Activated CD4-positive, alpha-beta T cell treated with anti-CD3 and anti-CD28 coated beads, Interleukin-2, Interleukin-4, amounts not matched to agents 100 ng/mL and 50 ng/mL, durations not matched to agents 16 hours and 8 hours (primary cell): ENCODE measurements at places on chromosomes 13 and 19.
A peak's percentile ranks its signal among the peaks of the same experiment; 100 is the strongest.

DNA sequence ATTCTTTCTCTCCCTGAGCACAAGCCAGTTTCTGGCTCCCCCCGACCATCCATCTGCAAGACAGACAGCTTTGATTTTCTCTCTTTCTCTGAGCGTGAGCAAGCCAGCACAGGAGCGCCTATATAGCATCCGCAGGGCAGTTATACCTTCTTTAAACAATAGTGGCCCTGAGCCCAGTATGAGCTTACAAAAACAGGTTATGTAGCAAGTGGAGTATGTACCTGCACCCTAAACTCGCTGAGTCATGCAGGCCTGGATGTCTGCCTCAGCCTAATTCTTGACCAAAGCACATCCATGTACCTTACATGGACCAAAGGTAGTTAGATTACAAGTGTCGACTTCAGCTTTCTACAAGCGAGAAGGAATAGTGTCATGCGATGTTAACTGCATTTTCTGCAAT, 61.7 kb downstream of the RAP2A start:
- DNase-seq, result no peak

GRCh38 chr19:40633207-40633606, 32.0 kb downstream of the LTBP4 start:
- DNase-seq, result no peak

GRCh38 chr13:73401769-73402168, 343.0 kb downstream of the KLF5 start:
- DNase-seq, result no peak

DNA sequence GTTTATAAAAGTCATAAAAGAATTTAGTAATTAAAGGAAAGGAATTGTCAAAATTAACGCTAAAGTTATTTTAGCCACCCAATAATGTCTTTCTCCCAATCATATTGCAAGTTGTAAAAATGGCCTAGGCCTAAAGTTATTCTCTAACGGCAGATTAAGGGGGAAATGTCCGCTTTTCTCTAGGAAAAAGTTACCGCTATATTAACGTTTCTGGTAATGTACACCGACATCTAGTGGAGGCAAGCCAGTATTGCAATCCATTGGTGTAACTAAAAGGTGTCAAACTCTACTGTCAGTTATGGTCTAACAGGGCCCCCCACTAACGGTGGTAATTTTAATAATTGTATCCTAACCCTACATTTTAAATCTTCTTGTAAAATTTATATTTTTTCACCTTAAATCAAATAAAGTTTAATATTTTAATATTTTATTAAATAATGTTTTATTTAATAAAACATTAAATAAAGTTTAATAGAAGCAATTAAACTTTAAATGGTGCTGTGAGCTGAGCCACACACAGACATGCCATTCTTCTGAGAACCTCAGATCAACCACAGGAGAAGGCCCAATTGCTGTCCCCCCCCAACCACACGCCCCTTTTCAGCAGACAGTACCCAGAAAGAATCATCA, 35.9 kb upstream of the ZSCAN5A start:
- peak; percentile 50 for DNase-seq

GRCh38 chr19:4639531-4640246, 373 bp downstream of the TNFAIP8L1 start:
- DNase-seq, result no peak

DNA sequence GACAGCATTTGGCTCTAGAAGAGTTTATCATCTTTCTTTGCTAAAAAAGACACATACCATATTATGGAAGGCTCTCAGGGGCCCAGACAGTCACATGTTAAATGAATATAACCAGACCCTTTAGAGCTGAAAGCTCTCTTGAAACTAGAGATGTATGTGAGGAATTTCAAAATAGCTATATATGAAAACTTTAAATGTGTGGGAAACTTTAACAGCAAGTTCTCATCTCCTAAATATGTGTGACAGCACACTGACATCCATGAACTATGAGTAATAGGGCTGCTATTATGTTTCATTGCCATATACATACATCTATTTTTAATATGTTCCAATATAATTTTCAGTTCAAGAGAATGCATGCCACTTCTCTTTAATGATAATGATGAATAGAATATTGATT, 509.5 kb downstream of the GPC6 start:
- DNase-seq, result no peak

- no peak for DNase-seq
Observed at GRCh38 chr13:37364956-37365355, 233.6 kb downstream of the POSTN start.

GRCh38 chr19:34475026-34475974, 6.3 kb upstream of the WTIP start:
- peak; percentile 46 for DNase-seq

- DNase-seq, result peak; percentile 88
Observed at GRCh38 chr13:26985285-26985878, 186.2 kb downstream of the USP12 start.

DNA sequence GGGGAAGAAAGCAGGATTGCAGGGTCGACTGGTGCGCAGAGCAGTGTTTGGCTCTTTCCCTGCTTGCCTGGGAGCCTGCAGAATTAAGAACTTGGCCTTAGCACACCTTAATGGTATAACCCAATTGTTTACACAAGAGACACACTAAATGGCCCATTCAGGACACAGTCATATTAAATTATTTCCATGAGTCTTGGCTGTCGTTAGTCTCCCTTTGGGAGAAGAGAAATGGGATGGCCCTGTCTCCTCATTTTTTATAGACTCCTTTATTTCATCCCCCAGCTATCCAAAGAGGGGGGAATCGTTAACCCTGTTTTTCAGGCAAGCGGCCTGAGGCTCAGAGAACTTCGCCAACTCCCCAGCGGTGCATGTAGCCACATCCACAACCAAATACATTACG, 282.5 kb downstream of the SUCLA2 start:
- DNase-seq, result no peak
